ENCODE measurements at places on chromosomes 5 and 9.

- DNase-seq = no peak
Observed at GRCh38 chr9:125366676-125367075, 105.0 kb downstream of the GAPVD1 start.

DNA sequence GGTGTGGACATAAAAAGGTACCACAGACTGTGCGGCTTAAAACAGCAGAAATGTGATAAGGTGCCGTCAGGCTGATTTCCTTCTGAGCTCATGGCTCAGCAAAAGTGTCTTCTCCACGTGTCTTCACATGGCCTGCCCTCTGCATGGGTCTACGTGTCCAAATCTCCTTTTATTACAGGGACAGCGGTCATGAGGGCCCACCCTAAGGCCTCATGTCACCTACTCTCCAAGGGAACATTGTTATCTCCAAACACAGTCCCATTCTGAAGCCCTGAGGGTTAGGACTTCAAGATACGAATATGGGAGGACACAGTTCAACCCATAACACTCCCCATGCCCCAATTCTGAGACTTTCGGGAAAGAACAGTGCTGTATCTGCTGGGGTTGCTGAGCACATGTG, 35.2 kb downstream of the COL23A1 start:
- DNase-seq = no peak

DNA sequence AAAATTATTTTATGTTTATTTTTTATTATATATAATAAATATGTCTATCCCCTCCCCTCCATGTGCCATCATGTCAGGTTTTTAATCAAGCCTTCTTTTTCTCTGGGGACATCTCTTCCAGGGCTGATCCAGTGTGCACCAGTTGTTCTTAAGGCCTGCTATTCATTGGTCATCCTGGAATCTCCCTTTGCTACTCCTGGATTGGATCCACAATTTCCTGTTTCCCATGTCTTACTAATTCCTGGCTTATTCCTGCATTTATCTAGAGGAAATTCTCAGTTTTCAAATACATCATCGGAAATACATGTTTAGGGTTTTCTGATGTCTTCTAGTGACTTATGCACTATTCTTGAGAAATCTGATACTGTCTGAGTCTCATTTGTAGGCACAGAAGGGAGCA, 56.8 kb downstream of the ANGPTL2 start:
- DNase-seq = no peak

GRCh38 chr9:10571699-10572098, 41.1 kb downstream of the PTPRD start:
- peak; percentile 42 for DNase-seq

GRCh38 chr9:121853617-121854395, 202.4 kb downstream of the DAB2IP start:
- no peak for DNase-seq

DNA sequence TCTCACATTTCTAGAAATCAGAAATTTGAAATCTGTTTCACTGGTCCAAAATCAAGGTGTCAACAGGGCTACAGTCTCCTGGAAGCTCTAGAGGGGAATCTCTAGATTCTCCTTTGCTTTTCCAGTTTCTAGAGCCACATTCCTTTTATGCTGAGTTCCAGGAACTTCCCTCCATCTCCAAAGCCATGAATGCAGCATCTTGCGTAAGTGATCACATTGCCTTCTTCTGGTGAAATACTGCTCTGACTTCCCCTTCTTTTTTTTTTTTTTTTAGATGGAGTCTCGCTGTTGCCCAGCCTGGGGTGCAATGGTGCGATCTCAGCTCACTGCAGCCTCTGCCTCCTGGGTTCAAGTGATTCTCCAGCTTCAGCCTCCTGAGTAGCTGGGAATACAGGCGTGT, 23.8 kb downstream of the GDA start:
- DNase-seq = no peak

DNA sequence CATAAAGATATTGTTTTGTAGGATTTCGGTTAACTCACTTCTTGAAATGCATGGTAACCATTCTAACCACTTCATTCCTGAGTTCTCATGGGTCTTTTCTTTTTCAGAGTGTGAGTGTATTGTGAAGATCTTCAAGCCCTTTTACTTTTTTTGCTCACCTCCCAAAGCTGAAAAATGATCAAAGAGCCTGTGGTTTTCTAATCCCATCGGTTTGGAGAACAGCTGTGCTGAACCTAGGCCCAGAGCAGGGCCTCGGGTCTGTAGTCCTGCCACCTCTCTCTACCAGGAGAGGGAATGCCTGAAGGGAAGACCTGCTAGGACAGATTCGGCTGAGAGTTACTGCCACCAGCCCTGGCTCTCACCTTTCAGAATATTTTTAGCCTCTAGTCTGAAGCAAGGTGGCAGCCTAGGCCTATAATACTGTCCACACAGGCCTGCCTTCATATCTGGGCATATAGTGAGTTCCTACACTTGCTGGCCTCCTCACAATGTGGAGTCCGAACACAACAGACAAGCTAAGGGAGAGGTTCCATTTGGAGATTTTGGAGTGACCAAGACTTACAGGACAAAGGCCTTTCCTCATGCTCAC, 13.8 kb downstream of the RGMB start:
- no peak for DNase-seq

GRCh38 chr5:36722900-36723299, 116.5 kb downstream of the SLC1A3 start:
- DNase-seq = no peak

Data from WTC11 (cell line).